Caki2 (cell line): ENCODE measurements at places on chromosomes 11 and 22. TPM values are rescaled to one million over a fixed set of nuclear protein-coding genes. Genes with fewer than 3 reads are reported as not detected.

RBMXL2 gene
- total RNA-seq, result not detected in 2 replicates

IL18 gene
- 119 and 132 TPM in 2 replicates for total RNA-seq

CASP5 gene
- not detected in 2 replicates for total RNA-seq

CD248 gene
- not detected in 2 replicates for total RNA-seq

HTR3A gene
- total RNA-seq, result not detected in 2 replicates

TEX12 gene
- total RNA-seq, result not detected in 2 replicates

- no peak for DNase-seq
Measured at GRCh38 chr11:118087931-118088330, 1.2 kb upstream of the SMIM35 start.

DNA sequence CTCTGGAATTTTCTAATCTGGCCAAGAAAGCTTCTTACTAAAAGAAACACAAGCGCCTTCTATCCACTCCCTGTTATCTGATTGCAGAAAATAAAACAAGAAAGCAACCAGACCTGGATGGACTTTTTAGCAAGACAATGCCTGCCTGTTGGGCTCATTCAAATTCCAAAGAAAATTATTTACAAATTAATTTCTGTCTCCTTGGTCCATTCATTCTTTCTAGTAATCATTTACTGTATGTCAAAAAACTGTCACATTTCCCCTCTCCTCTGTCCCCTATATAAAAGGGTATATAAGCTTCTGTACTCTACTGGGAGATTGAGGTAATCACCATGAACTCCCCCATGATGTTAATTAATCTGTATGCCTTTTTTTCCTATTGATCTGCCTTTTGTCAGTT, 279.9 kb downstream of the DLG2 start:
- DNase-seq, result no peak

DNA sequence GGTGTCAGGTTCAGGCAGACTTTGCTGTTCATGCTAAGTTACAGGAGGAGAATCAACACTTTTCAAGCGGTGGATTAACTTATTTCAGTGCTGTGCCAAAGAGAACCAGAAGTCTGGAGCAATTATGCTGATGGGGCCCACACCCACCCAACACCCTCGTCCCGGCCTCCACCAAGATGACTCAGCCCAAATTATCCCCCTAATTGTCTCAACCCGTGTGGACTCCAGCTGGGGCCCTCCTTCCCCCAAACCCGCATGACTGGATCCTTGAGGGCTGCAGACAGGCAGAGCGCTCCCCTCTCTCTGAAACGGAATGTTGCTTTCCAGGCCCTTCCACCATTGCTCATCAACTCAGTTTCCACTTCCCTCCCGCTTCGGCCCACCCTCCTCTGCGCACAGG, 34.6 kb upstream of the MN1 start:
- DNase-seq, result no peak

DNA sequence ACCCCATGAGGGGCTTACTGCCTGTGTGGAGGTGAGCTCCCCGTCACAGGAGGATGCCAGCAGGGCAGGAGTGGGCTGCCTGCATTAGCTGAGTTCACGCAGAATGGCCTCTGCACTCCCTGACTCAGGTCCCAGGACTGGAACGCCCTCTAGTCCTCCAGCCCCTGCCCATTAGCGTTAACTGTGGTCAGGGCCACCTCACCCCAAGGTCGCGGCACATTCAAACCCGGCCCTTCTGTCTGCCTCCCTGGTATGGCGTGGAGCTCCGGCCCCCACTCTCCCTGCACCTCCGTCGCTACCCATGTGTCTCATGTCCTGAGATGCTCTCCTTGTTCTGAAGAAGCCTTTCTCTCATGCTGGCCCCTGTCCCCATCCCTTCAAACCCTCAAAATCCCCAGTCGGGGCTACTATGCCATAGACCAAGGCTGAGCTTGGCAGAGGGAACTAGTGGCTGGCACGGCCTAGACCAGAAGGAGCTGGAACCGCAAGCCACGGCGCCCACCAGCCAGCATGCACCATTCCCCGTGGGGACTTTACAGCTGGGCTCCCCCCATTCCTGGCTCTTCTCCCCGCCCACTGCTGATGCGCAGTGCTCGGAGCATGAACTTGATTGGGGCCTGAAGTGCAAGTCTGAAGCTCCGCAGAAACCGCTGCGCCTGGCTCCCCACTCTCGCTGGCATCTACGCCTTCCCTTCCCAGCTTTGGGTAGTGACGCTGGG, 79.5 kb upstream of the RTL6 start:
- DNase-seq, result no peak

DNA sequence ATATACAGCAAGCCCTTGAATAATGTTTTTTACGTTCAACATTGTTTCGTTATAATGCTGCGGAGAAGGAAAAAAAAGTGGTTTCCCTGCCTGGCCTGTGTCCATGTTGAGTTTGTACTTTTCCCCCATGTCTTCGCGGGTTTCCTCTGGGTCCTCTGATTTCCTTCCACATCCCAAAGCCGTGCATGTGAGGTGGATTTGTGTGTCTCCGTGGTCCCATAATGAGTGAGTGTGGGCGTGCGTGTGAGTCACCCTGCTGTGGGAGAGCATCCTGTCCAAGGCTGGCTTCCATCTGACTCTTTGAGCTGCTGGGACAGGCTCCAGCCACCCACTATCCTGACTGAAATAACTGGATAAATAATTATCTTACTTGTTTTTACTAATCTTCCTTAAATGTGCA, 29.6 kb upstream of the SNX19 start:
- no peak for DNase-seq

DNA sequence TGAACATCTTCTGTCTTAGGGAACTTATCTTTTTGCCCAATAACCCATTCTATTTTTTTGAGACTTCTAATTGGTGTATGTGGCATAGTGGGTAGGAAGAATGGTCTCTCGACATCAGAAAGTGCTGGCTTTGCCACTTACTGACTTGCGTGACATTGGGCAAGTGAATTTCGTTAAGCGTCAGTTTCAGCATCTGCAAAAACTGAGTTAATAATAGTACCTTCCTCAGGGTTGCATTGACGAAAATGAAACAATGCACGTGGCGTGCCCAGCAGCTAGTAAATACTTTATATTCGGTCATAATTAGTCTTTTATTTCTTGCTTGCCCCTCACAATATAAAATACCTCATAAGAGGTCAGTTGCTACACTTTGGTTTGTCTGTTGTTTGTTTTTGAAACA, 12.5 kb upstream of the GRIK4 start:
- DNase-seq, result no peak

- DNase-seq, result no peak
Measured at GRCh38 chr11:111285189-111286091, 12.9 kb upstream of the POU2AF3 start.

GRCh38 chr22:49350441-49351121, 477.1 kb downstream of the BRD1 start:
- no peak for DNase-seq

DNA sequence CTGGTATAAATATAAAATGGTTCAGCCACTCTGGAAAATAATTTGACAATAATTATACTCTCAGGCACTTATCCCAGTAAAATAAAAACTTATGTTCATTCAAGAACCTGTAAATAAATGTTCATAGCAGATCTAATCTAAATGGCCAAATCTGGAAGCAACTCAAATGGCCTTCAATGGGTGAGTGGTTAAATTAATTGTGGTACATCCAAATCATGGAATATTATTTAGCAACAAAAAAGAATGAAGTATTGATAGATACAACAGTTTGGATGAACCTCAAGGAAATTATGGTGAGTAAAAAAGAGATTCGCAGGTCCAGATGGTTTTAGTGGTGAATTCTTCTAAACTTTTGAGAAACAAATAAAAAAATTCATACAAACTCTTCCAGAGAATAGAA, 287.0 kb upstream of the ZC3H12C start:
- no peak for DNase-seq
